ENCODE measurements at places on chromosomes 1 and 21.

DNA sequence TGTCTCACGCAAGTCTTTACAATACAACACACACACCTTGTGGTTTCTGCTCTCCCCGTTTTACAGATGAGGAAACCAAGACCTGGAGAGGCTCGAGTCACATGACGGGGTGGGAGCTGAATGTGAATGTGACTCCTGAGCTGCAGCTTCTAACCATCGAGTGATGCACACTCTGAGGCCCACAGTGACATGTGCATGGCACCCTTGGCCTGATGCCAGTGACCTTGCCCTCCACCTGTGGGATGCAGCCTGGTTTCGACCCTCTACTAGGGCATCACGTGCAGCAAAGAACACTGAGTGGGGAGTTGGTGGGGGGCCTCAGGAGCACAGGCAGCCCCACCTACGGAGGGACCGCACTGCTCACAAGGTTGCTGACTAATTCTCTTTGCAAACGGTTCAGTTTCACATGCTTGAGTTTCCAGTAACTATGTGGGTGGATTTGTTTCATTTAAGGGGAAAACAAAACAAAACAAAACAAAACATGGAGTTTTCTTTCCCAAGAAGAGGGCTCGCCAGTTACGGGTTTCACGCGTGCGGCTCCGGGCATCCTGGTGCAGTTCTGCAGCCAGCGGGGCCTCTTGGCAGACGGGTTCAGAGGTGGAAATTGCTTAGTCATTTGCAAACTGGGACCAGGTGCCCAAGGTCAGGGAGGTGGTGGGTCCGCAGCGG is 22.9 kb downstream of the SPSB1 start:
- peak; percentile 5 for DNase-seq

- DNase-seq: no peak
Measured at GRCh38 chr1:203186446-203187303, at the start of gene CHI3L1. TSS of gene CHI3L1 (minus strand) at chr1:203186704. CDS start at chr1:203186623, 81 bp downstream.

GRCh38 chr1:39900662-39901463 is 854 bp downstream of the MYCL start:
- DNase-seq: no peak

- no peak for DNase-seq
Measured at GRCh38 chr1:8121261-8122159, 95.4 kb upstream of the ERRFI1 start.

- no peak for DNase-seq
Measured at GRCh38 chr1:226657895-226658545, 81.1 kb downstream of the ITPKB start.

- peak; percentile 47 for DNase-seq
Measured at GRCh38 chr1:67170751-67171573, 4.7 kb downstream of the IL23R start.

All from CD4-positive, alpha-beta T cell treated with Interleukin-15 for 4 hours (primary cell).